Right lobe of liver (tissue), 6 donors: ENCODE measurements at places on chromosomes 2 and 18. TPM values are rescaled to one million over a fixed set of nuclear protein-coding genes. Genes with fewer than 3 reads are reported as not detected.

Gene PLEKHM3
- 11.0 TPM for total RNA-seq

Gene HTR2B
- 0.37 TPM for total RNA-seq

Gene AMER3
- not detected for total RNA-seq

Gene LYPD6B
- total RNA-seq: 0.31 TPM

Gene PTPRM
- total RNA-seq: 15.1 TPM

Gene CNDP1
- total RNA-seq: 14.9 TPM

Gene RASGRP3
- 3.3 TPM for total RNA-seq

- H3K4me3 ChIP-seq: no peak overlapping the region
- H3K4me1 ChIP-seq: no peaks in the 10 kb centered on the region
- no peaks in the 10 kb centered on the region for H3K27me3 ChIP-seq
- no peak overlapping the region for H3K27ac ChIP-seq
Measured at GRCh38 chr2:88810017-88810416, 118.5 kb downstream of the RPIA start.

GRCh38 chr2:108911401-108911800, 77.6 kb downstream of the EDAR start:
- H3K36me3 ChIP-seq: no peaks in the 10 kb centered on the region
- no peaks in the 10 kb centered on the region for H3K4me1 ChIP-seq
- H3K4me3 ChIP-seq: no peak overlapping the region
- no peak overlapping the region for H3K27ac ChIP-seq

GRCh38 chr2:144703852-144704708, 184.2 kb upstream of the ZEB2 start:
- no peaks in the 10 kb centered on the region for H3K36me3 ChIP-seq

GRCh38 chr2:7288484-7288883, 371.3 kb downstream of the RNF144A start:
- H3K27me3 ChIP-seq: no peaks in the 10 kb centered on the region
- no peak overlapping the region for H3K27ac ChIP-seq
- H3K4me1 ChIP-seq: no peaks in the 10 kb centered on the region
- H3K4me3 ChIP-seq: no peak overlapping the region

DNA sequence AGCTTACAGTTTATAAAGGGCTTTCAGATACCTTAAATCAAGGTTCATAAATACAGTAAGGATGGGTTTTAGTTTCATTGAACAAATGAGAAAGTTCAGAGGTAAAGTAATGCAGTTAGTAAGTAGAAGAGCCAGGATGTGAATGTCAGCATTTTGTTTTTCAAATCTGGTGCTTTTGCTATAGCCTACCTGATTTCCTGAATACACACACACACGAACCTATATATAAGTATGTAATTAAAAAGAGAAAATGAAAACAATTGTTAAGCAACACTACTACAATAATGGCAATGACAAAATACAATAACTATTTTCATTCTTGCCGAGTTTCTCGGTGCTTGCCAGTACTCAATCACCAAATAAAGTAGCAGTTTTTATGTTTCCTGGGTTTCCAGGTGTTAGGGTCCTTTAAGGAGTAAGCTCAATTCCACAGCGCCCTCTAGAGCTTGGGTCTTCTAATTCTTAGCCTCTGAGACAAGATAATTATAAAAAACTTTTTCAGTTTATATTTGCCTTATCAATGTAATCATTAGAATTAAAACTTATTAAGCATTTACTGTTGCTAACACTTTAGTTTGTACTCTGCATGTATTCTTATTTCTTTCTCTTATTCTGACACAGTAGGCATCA, 512.9 kb upstream of the ACVR2A start:
- DNase-seq: no peak
- H3K27me3 ChIP-seq: no peaks in the 10 kb centered on the region
- H3K4me1 ChIP-seq: no peaks in the 10 kb centered on the region
- no peak overlapping the region for H3K27ac ChIP-seq
- H3K4me3 ChIP-seq: no peak overlapping the region

GRCh38 chr18:34315591-34316352, 91.1 kb upstream of the NOL4 start:
- no peak overlapping the region for H3K4me3 ChIP-seq
- H3K27me3 ChIP-seq: no peaks in the 10 kb centered on the region
- no peaks in the 10 kb centered on the region for H3K36me3 ChIP-seq
- no peak overlapping the region for H3K27ac ChIP-seq

- no peaks in the 10 kb centered on the region for H3K4me1 ChIP-seq
- no peaks in the 10 kb centered on the region for H3K27me3 ChIP-seq
- H3K27ac ChIP-seq: no peak overlapping the region
- no peaks in the 10 kb centered on the region for H3K36me3 ChIP-seq
Measured at GRCh38 chr18:59907660-59908059, 7.9 kb downstream of the PMAIP1 start.

GRCh38 chr2:24083567-24084385, 858 bp downstream of the TP53I3 start:
- no peaks in the 10 kb centered on the region for H3K27me3 ChIP-seq
- H3K4me1 ChIP-seq: no peaks in the 10 kb centered on the region
- H3K27ac ChIP-seq: peak overlapping the region; percentile 52

- DNase-seq: peak; percentile 69
- H3K4me1 ChIP-seq: no peaks in the 10 kb centered on the region
- no peak overlapping the region for H3K27ac ChIP-seq
- H3K36me3 ChIP-seq: no peaks in the 10 kb centered on the region
- H3K27me3 ChIP-seq: no peaks in the 10 kb centered on the region
Measured at GRCh38 chr2:70984576-70985282, 6.3 kb downstream of the ANKRD53 start.

GRCh38 chr2:139064159-139064558, 284.0 kb upstream of the NXPH2 start:
- H3K36me3 ChIP-seq: no peaks in the 10 kb centered on the region
- H3K4me1 ChIP-seq: no peaks in the 10 kb centered on the region
- H3K4me3 ChIP-seq: no peak overlapping the region
- DNase-seq: no peak

DNA sequence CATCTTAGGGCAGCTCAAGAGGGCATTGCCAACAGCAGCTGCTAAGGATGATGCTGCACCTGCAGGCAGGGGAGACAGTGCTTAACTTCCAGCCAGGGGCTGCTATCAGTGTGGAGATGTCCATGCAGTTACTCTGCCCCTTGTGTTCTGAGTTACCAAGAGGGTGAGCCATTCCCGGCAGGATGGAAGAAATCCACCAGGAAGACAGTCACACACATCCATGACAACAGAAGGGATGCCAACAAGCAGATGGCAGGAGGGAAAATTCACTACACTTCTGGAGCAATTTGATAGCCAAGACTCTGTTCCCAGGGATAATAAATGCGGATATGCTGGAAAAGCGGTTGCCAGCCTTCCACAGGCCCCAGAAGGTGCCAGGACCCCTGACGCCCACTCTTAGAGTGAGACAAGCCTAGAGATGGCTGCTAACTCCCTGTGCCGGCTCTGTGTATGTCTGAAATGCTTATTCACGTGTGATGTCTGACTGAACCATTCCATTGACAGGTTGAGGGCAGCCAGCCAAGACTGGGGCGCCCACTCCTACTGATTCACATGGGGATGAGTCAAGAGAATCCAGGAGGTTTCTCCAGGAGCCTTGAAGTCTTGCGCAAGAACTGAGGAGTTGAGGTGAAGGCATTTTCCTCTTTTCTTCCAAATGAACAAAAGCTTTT, 24.5 kb downstream of the LOXHD1 start:
- no peaks in the 10 kb centered on the region for H3K4me1 ChIP-seq
- H3K4me3 ChIP-seq: no peak overlapping the region
- H3K36me3 ChIP-seq: no peaks in the 10 kb centered on the region
- no peak for DNase-seq
- H3K27me3 ChIP-seq: no peaks in the 10 kb centered on the region

GRCh38 chr2:183409662-183410061, 285.4 kb downstream of the NUP35 start:
- no peak for DNase-seq
- no peak overlapping the region for H3K27ac ChIP-seq
- H3K4me3 ChIP-seq: no peak overlapping the region
- H3K36me3 ChIP-seq: no peaks in the 10 kb centered on the region
- H3K27me3 ChIP-seq: no peaks in the 10 kb centered on the region

GRCh38 chr2:185895828-185896693, 157.5 kb downstream of the FSIP2 start:
- H3K27ac ChIP-seq: no peak overlapping the region
- H3K36me3 ChIP-seq: no peaks in the 10 kb centered on the region

- peak overlapping the region; percentile 88 for H3K27ac ChIP-seq
- no peak overlapping the region for H3K4me3 ChIP-seq
- no peak for DNase-seq
- no peaks in the 10 kb centered on the region for H3K4me1 ChIP-seq
- no peaks in the 10 kb centered on the region for H3K36me3 ChIP-seq
Measured at GRCh38 chr2:102111823-102112222, 30.7 kb upstream of the IL1R1 start.

- no peak for DNase-seq
- H3K36me3 ChIP-seq: no peaks in the 10 kb centered on the region
- no peak overlapping the region for H3K4me3 ChIP-seq
- no peak overlapping the region for H3K27ac ChIP-seq
Measured at GRCh38 chr2:192153561-192153960, 41.2 kb downstream of the TMEFF2 start.

DNA sequence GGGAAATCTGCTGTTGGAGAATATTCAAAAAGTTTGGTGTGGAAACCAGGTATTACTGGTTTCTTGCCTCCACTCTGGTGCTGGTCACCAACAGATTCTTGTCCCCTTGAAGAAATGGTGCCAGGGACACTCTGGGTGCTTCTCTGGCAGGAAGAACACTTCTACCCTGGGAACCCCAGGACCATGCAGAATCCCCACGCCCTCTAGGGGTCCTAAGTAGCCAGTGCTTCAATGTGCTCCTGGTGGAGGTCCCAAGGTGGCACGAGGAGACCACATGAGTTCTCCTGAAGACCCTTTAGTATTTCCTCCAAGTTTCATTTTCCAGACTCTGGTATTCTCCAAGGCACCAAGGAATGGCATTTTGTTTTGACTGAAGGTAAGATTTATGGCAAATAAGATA, 380.6 kb downstream of the TSN start:
- H3K27me3 ChIP-seq: no peaks in the 10 kb centered on the region
- DNase-seq: no peak
- H3K36me3 ChIP-seq: no peaks in the 10 kb centered on the region
- no peak overlapping the region for H3K4me3 ChIP-seq
- no peaks in the 10 kb centered on the region for H3K4me1 ChIP-seq
- no peak overlapping the region for H3K27ac ChIP-seq

DNA sequence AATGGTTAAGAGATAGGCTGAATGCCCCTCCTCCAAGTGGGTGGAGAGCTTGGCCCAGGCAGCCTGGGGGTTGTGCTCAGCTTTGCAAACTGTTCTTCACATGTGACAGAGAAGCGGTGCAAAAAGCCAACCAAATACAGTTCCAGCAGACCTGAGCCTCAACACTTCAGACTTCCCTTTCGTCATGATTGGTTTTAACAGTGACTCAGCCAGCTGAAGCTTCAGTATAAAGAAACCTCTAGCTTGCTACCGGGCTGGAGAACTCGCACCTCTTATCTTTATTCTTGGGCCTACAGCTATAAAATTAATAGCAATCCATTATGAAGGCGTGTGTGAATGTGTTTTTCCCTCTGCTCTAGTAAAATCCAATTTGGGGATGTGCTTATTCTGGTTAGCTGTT, 20.0 kb downstream of the SETBP1 start:
- no peak overlapping the region for H3K4me3 ChIP-seq
- no peaks in the 10 kb centered on the region for H3K36me3 ChIP-seq
- DNase-seq: peak; percentile 81
- H3K27me3 ChIP-seq: no peaks in the 10 kb centered on the region
- H3K27ac ChIP-seq: peak overlapping the region; percentile 55

GRCh38 chr2:74458938-74459363, 713 bp downstream of the WBP1 start:
- H3K36me3 ChIP-seq: no peaks in the 10 kb centered on the region
- H3K4me3 ChIP-seq: peak overlapping the region; percentile 64
- peaks cover 8% of the 10 kb centered on the region for H3K4me1 ChIP-seq
